Stimulated activated CD4-positive, alpha-beta T cell treated with anti-CD3 and anti-CD28 coated beads, TNF-alpha, amount 100 ng/mL, for 24 hours (primary cell): ENCODE measurements at places on chromosomes 6 and 20.

DNA sequence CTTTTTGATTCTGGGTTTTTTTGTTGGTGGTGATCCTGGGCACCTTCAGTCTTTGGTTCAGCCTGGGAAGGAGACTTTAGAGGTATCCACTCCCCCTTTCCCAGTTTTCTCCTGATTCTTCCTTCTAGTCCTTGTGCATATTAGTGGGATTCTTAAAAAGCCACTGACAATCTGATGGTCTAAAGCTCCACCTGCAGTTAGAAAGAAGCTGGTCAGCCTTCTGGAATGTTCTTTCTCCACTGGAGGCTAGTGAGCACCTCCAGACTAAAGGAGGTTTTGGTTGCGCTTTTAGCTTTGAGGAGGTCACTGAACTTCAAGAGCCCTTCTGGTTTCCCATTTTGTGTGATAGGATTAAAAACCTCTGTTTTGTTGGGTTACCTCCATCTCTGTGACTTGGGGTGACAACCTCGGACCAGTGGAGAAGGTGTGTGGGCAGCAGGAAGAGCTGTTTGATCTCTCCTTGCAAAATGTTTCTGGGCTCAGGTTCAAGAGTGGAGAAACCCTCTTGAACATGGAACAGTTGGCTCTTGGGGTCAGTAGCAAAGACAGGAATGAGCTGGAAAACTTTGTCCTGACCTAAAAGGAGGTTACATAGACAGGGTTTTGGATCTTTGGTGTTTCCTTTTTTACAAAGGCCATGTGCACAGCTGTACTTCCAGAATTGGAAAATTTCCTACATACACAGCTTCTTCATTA is 29.0 kb downstream of the JARID2 start:
- DNase-seq: no peak

DNA sequence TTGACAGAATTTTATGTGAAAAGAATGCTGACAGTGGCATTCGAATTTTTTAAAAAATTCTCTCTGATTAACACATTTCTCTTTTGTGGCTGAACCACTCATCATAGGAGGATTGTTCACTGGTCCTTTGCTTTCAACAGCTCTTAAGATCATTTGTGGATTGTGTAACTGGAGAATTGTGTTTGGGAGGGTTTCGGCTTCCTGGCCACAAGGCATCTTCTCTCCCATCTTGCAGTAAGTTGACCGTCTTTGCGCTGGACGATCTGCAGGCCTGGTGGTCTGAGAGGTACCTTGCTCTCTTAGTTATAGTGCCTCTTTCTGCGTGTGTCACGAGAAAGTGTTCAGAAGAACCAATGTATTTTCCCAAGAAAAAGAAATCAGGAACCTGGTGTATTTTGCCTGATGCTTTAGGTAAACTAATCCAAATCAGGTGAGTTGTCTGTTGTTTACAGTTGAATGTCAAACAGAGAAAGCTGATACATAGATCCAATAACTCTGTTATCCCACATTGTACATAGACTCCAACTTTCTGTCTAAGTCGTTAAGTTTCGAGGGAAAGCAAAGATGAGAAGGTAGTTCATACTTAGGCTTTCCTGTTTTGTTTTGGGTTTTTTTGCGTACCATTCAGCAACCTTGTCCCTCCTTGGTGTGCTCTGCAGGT is 14.8 kb upstream of the EXOC2 start:
- no peak for DNase-seq

GRCh38 chr6:168387911-168388310 is 53.1 kb upstream of the SMOC2 start:
- no peak for DNase-seq

GRCh38 chr6:138465007-138465645 is 34.2 kb downstream of the NHSL1 start:
- DNase-seq: no peak

DNA sequence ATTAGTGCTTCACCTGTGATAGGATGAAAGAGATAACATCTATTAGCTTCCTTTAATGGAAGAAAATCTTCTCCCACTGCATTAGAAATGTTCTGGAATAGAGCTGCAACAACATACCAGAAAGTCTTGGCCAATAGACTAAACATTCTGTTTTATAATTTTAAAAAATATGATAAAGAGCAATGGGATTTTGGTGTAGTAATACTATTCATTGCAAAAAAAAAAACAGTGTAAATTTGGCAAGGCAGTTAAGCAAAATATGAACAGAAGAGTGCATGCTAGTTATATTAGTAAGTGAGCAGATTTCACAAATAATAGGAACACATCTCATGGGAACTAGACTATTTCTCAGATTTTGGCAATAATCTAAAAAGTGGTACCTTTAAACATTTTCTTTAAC is 43.3 kb downstream of the SOX4 start:
- DNase-seq: no peak

- no peak for DNase-seq
These were observed 86.8 kb upstream of the MPC1 start for GRCh38 chr6:166469426-166469961.

DNA sequence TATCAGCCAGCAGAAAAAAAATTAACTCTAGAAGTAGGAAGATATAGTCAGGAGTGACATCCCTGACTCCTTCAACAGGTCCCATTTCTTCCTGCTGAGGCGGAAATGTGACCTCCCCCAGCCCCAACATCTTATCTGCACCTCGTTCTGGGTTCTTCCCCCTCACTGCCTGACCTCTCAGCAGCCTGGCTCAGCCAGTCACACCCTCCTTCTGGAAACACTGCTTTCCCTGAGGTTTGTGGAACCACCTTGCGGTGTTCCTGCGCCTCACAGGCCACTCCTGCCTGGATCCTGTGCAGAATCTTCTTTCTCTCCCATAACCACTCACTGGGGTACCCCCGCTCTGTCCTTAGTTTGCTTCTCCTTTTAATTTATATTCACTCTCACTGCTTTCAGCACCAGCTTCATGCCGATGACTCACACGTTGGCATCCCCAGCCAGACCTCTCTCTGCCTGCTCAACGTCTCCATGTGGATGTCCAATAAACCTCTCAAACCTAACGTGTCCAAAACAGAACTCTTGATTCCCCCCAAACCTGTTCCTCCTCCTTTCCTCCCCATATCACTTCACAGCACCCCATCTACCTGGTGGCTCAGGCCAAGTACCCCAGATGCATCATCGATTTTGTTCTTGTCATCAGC is 222.8 kb upstream of the PLN start:
- no peak for DNase-seq

DNA sequence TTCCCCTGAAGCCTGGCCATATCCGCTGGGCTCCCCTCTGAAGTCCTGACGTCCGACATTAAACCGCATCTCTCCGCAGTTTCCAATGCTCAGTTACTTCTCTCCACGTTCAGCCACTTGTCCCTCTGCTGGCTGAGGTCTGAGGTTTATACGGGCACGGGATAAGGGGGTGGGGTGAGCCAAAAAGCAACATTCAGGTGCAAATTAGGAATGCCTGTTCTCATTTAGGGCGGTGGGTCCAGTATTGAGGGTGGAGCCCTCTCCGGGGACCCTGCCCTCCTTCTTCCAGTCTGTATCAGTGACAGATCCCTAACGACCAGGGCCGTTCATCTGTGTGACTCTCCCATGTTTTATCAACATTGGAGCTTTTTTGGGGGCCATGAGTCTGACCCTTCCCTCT is 1454.4 kb downstream of the HACE1 start:
- no peak for DNase-seq

DNA sequence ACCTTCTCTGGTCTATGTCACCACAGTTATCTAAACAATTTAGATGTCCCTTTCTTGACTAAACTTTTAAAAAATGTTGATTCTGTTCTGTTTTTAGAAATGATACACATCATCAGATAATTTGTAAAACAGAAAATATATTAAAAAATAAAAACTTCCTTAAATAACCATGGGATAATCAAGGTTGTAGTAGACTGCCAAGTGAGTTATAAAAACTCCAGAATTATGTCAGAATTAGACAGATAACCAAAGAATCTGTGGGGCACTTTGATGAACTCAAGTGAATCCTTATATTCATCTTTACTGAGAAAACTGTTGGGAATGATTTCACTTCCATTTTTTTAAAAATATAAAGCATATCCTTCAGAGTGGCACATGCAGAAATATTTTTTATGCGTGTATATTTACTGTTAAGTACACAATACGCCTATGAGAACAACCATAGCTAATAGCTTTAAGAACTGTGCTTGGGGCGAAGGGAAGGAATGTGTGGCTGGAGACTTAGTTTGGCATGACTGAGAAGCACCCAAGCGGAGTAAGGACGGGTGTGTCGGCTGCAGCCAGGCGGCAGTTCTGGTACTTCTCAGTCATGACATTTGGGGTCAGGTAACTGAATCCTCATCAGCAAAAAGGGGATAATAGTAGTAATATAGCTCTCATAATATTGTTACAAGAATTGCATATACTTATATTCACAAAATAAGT is 604.7 kb upstream of the CITED2 start:
- DNase-seq: no peak

- DNase-seq: no peak
These were observed 81.1 kb downstream of the PRDM1 start for GRCh38 chr6:106167096-106167814.

- DNase-seq: no peak
These were observed 607.1 kb downstream of the COL12A1 start for GRCh38 chr6:74598462-74599393.

- DNase-seq: no peak
These were observed 293.2 kb downstream of the BTBD9 start for GRCh38 chr6:38346291-38347079.

- no peak for DNase-seq
These were observed 3.2 kb downstream of the PTK6 start for GRCh38 chr20:63533871-63534393.

DNA sequence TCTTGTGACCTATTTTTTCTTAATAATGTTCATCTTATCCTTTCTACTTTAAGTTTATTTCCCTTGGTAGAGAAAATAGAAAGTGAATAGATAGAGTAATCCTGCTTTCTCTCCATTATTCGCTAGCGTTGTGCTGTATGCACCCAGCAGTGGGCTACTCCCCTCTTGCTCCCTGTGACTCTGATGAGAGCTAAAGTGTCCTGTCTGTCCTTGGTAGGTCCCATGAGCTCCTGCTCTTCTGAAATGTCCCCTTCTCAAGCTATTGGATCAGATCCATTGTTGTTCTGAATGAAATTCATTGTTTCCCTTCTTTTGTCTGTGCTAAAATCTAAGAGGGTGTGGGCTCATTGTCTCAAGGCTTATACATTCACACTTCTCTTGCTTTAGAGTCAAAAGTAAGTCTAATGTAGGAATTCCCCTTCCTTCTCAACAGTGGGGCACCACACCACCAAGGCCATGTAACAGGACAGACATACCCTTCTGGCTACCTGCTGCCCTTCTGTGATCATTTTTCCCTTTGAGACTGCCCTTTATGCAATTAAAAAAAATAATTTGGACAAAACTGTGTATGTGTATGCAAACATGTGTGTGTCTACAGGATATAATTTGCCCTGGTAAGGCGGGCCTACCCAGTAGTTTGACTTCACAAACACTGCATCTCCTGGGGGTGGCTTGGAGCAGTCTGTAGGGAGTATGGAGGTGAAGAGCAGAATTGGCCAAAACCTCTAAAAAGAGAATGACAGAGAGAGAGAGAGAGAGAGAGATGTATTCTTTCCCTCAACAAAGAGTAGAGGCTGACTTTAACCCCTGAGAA is 167.0 kb upstream of the MYLIP start:
- DNase-seq: no peak

DNA sequence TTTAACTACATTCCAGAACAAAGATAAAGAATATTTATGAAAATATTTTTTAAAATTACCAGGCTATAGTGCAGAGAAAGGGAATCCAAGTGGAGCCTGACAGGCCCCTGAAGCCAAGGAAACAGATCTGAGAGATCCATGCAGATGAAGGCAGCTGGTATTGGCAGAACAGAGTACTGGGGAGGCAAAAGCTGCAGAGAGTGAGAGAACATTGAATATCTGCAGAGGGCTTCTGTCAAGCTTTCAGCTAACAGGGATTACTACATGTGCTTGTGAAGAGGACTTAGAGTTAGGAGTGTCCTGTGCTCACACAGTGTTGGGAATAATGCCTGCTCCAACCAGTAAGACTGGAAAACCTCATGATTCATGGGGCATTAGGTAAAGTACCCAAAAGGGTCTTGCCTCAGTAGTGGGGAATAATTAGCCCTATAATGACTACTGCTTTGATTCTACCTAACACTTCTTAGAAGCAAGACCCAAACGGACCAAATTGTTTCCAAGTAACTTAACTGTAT is 657.2 kb downstream of the DHX35 start:
- no peak for DNase-seq

- DNase-seq: no peak
These were observed 226.8 kb upstream of the PDE10A start for GRCh38 chr6:165889636-165890403.

GRCh38 chr6:169092375-169092774 is 161.3 kb downstream of the THBS2 start:
- no peak for DNase-seq

DNA sequence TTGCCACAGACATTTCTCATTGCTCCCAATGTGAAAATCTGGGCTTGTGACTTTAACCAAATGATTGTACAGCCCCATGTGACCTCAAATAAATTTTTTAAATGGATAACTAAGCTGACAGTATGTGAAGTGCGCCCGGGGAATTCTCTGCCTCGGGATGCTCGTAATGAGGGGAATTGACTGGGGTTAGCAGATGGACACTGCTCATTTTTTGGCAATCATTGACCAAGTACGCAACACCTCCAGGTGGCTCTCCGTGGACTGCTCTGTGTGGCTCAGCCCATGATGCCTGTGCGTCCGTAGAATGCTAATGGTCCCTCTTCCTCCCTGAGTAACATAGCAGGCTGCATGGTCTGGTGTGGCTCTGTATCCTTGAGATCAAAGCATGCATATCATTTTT is 42.4 kb downstream of the FARS2 start:
- no peak for DNase-seq

- DNase-seq: no peak
These were observed 51.4 kb downstream of the LRRC1 start for GRCh38 chr6:53846250-53846649.

- DNase-seq: no peak
These were observed 30.1 kb downstream of the CDYL start for GRCh38 chr6:4806337-4806725.

- DNase-seq: no peak
These were observed 412.2 kb downstream of the UTRN start for GRCh38 chr6:144697369-144697760.

GRCh38 chr6:170262489-170263088 is 28.3 kb downstream of the DLL1 start:
- no peak for DNase-seq

DNA sequence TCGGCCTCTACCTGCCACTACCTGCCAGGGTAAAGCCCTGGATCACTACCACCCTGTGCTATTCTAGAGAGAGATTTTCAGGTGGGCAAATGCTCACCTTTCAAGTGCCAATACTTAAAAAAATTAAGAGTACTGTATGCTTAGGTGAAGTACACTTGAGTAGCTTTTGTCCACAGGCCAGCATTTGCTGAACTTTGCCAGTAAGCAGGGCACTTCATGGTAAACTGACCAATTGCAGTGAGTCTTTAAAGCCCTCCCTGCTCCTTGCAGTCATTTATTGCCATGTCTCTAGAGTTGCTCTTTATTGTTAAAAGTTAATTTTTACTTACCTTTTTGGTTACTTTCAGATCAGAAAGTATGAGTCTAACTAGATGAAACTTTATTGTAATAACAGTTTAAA is 58.5 kb downstream of the PLAGL1 start:
- DNase-seq: no peak

GRCh38 chr6:112683926-112684325 is 336.8 kb downstream of the RFPL4B start:
- DNase-seq: no peak
